ENCODE measurements at places on chromosomes 1 and 21.

GRCh38 chr1:55059302-55060132 lies 20.2 kb downstream of the PCSK9 start:
- no peak for DNase-seq

GRCh38 chr1:205356440-205357139 lies at the start of gene KLHDC8A:
KLHDC8A (minus strand) TSS chr1:205356922; CDS start chr1:205343604, 13,318 bp downstream.
- DNase-seq, result no peak

DNA sequence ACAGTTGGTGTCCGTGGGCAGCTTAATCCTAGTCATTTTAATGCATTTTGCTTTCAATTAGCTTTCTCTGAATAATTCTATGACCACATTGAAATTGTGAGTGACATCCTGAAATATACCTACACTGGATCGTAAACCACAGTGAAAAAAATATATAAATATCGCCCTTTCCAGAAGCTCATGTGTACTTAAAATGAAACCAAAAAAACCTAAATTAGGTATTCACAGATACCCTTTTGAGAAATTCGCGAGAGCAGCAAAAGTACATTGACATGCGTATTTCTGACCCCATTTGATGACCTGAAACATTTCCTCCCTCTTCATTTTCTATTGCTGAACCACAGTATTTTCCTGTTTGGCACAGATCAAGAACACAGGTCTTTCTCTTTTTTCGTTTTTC lies 253.8 kb downstream of the LTN1 start:
- DNase-seq, result no peak

- DNase-seq, result no peak
Measured at GRCh38 chr1:160112357-160112756, 3.2 kb upstream of the ATP1A2 start.

DNA sequence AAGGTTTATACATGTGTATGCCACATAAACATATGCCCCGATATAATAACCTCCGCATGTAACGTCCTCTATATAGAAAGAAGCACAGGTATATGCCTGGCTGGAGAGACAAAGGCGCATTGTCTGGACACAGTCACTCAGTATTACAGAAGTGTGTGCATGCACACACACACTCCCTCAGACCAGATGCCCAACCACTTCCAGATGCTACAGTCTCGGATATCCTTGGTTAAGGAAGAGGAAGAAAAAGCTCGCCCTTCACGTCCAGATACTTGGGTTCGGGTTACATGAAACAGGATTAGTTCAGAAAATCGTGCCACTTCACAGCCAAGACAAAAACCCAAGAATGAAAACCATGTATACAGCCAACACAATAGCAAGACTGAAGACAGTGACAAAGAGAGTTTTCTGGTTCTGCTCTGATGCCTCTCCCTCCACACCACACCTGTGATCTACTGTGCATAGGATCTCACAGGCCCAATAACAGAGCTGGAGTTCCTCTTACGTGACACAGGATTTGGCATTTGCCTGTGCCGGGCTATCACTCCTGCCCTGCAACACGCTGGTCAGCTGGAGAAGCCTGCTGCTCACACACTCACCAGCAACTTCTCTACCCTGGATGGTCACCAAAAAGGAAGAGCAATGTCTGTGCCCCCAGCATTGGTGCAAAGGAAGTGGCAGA lies 75.0 kb downstream of the SSBP3 start:
- DNase-seq, result no peak

- no peak for DNase-seq
Measured at GRCh38 chr1:19163261-19163660, 46.8 kb downstream of the UBR4 start.

DNA sequence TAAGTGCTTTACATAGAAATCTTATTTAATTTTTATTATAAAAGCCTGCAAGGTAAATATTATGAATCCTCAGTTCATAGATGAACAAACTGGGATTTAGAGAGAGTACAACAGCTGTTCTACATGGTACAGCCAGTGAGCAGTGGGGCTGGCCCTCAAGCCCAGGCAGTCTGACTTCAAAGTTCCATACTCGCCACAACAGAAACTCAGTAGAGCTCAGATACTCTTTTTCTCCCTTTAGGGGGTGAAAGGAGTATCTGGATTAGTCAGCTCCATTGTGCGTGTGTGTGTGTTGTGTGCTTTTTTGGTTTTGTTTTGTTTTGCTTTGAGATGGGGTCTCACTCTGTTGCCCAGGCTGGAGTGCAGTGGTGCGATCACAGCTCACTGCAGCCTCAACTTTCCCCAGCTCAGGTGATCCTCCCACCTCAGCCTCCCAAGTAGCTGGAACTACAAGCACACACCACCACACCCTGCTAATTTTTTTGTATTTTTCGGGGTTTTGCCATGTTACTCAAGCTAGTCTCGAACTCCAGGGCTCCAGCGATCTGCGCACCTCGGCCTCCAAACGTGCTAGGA lies 378.5 kb downstream of the SMYD3 start:
- DNase-seq, result no peak

DNA sequence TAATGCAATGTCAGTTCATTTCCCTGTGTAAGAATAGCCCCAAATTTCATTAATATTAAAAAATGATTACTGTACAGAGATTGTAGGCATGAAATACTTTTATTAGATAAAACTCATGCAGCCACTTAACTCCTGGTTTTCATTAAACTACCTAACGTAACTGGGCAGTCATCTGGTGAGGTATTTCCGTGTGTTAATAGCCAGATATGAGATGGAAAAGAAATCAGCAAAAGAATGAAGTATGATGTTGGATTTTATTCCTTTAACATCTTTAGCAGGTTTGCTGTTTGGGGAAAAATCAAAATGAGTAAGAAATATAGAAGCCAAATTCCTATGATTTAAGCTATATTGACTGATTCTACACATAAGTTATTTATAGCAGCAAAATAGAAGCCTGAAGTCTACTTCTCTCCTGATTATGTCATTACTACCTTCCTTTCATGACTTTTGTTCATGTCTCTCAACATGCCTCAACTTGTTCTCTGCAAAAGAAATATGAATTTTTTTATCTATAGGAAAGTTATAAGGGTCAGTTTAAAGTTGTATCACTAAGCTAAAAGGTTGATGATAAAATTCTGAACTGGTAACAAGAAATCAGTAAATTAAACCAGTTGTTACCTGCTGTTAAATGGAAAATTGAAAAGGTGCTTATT lies 42.6 kb downstream of the CCDC18 start:
- no peak for DNase-seq

- DNase-seq, result no peak
Measured at GRCh38 chr21:23951251-23951650, 1656.0 kb downstream of the MRPL39 start.

Measured in stimulated activated CD4-positive, alpha-beta T cell treated with anti-CD3 and anti-CD28 coated beads, Interleukin-1b, Interleukin-23, amount 100 ng/mL, for 1 hour (primary cell).